ENCODE measurements at places on chromosomes 13 and 19.

- DNase-seq = no peak
Measured at GRCh38 chr19:29017788-29018187, 195.2 kb downstream of the UQCRFS1 start.

GRCh38 chr13:44566601-44567000, 9.5 kb downstream of the TSC22D1 start:
- DNase-seq = no peak

GRCh38 chr13:42378383-42378780, 106.4 kb downstream of the AKAP11 start:
- no peak for DNase-seq

DNA sequence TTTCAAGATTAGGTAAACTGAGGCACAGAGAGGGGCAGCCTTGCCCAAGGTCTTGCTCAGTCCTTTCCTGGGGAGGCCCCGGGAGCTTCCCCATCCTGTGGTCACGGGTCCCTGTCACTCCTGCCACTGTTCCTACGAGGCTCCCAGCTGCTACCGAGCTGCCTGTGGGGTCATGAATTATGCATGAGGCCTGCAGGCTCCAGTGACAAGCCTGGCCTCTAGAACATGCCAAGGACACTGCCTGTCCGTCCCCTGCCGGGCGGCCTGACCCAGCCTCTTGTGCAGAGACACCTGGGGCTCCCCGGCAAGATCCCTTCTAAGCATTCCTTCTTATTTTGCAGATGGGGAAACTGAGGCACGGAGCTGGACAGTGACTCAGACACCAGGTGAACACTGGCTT, 2.7 kb downstream of the FCHO1 start:
- DNase-seq = no peak

DNA sequence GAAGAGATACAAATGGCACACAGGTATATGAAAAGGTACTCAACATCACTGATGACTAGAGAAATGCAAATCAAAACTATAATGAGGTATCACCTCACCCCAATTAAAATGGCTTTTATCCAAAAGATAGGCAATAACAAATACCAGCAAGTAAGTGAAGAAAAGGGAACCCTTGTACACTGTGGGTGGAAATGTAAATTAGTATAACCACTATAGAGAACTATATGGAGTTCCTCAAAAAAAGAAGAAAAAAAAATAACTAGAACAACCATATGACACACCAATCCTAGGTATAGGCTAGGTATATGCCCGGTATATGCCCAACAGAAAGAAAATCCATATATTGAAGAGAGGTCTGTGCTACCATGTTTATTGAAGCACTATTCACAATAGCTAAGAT, 150.9 kb downstream of the VWA8 start:
- DNase-seq = no peak

DNA sequence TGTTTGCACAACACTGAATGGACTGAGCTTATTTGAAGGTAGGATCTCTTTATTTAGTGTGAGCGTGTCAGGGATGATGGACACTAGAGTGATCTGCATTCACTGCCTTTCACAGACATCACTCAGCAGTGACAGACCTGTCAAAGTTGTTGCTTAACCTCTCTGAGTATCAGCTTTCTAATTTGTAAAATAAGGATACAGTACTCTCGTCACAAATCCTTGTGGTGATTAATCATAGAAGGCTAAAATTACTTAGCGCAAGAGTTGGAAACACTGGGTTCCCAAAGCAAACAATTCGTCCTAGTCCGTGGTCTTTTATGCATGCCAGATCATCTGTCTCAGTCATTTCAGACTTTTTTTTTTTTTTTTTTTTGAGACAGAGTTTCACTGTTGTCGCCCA, 16.6 kb downstream of the CARD8 start:
- no peak for DNase-seq

GRCh38 chr13:76630629-76631230, 255.5 kb downstream of the KCTD12 start:
- no peak for DNase-seq

DNA sequence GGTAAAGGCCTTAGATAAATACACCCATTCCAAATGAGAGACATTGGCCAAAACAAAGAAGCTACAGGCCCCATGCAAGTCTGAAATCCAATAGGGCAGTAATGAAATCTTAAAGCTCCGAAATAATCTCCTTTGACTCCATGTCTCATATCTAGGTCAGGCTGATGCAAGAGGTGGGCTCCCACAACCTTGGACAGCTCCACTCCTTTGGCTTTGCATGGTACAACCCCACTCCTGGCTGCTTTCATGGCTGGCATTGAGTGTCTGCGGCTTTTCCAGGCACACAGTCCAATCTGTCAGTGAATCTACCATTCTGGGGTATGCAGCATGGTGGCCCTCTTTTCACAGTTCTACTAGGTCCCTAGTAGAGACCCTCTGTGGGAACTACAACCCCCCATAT, 762.5 kb downstream of the LIG4 start:
- no peak for DNase-seq

DNA sequence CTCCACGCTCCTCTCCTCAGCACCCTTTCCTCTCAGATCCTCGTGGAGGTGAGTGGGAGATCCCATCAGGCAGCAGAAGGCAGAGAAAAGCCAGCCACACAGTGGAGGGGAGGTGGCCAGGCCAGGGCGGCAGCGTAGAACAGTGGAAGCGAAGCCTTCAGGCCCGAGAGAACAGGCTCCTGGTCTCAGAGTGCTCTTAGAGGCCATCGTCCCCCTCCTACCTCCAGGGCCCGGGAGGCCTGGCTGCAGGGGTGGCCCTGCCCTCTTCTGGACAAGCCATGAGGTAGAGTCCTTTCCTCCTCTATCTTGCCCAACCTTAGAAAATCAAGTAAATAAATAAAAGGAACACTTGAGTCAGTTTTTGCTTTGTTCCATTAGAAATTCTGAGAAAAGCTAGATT, 202.0 kb downstream of the KATNAL1 start:
- no peak for DNase-seq

DNA sequence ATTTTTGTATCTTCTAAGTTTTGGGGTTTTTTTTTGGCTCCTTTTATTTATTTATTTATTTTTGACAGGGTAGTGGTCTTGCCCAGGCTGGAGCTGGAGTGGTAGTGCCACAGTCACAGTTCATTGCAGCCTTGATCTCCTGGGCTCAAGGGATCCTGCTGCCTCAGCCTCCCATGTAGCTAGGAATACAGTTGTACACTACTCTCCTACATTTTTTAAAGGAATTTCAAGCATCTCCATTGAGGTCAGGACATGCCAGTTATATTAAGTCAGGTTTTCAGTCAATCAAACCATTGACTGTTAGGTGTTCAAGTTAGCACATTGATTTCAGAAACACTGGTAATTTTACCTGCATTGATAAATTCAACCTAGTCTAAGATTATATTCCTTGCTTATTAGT, 480.5 kb upstream of the SPRY2 start:
- no peak for DNase-seq

DNA sequence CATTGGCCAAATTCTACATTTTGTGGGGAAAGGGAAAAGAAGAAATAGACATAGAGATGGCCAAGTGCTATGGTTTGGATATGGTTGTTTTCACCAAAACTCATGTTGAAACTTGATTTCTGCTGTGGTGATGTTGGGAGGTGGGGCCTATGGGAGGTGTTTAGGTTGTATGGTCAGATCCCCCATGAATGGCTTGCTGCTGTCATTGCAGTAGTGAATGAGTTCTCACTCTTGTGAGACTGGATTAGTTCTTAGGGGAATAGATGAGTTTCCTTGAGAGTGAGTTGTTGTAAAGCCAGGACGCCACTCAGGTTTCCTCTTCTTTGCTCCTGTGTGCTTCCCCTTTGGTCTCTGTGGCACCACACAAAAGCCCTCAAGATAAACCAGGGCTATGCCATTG, 242.6 kb upstream of the RFC3 start:
- no peak for DNase-seq

- no peak for DNase-seq
Measured at GRCh38 chr13:45541806-45542205, 73.7 kb downstream of the ERICH6B start.

DNA sequence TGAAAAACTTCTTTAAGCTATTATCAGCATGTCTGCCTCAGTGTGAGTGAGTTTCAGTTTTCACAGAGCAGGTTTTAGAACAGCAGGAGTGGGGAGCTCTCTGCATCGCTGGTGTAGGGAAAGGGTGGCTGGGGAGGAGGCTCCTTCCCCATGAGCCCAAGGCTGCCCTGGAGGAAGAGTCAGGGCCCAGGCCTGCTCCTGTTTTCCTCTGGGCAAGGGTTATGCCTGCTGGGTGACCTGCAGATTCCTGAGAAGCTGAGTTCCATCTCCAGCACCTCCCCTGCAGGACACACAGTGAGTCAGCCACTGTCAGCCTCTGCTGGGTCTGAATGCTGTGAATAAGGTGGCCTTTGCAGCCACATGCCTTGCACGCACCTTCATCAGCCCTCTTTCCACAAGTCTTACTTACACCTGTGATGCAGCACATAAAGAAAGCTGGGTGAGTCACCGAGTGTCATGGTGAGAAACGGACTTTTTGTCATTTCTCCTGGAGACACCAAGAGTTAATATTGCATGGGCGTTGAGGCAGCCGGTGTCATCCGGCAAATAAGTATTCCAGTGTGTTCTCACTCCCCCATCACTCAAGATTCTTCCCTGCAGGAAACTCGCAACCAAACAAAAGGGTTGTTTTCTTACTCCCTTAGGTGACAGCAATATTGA, 186.4 kb upstream of the KL start:
- peak; percentile 24 for DNase-seq

DNA sequence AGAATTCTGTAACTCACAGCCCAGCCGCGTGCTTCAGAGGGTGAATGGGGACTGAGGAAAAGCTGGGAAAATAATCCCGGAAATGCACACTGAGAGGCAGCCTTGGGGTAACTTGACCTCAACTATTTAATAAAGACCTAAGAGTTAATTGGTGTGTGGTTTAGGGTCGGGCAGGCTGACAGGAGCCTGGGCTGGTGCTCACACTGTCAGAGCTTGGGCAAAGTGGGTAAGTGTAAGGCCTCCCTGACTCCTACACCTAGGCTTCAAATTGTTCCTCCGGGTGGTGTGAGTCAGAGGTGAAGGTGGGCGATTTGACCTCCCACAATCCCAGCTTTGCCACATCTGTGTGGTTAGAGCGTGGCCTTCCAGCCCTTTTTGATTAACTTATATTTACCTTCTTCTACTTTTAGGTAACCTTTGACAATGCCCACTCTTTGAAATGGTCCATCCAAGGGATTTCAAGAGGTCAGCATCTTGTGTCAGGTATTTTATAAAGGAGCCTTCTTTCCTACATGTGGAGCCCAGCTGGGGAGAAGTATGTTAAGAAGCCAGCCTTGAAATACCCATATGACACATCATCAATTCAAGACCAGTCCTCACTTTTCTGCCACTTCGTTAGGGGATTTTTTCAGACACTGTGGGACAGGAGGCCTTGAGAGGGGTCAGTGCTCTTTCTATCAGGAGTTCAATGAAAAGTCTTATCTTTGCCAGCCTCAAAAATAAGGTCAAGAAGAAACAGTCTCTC, 114.2 kb downstream of the NUFIP1 start:
- peak; percentile 32 for DNase-seq

DNA sequence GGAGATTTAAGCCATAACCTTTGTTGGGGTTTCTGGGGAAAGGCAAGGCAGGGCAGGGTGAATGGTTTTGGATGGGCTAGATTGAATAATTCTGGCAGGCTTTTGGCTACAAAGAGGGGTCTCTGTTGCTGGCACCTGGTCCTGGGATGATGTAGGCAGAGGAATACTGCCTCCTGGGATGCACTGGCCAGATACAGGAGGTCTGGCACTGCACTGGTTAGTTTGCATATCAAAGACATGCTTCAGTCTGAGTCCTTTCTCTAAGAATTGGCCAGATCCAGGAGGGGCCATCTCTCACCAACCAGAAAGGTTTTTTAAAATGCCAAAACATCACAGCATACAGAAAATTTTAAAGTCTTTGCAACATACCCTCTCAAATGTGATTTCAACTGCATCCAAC, 8.0 kb upstream of the MEDAG start:
- DNase-seq = no peak

GRCh38 chr19:39247701-39248664, 673 bp downstream of the IFNL4 start:
- DNase-seq = peak; percentile 6

- no peak for DNase-seq
Measured at GRCh38 chr19:41096353-41096752, 8.1 kb downstream of the CYP2A13 start.

- DNase-seq = no peak
Measured at GRCh38 chr19:35818445-35818844, 5.8 kb upstream of the PRODH2 start.

DNA sequence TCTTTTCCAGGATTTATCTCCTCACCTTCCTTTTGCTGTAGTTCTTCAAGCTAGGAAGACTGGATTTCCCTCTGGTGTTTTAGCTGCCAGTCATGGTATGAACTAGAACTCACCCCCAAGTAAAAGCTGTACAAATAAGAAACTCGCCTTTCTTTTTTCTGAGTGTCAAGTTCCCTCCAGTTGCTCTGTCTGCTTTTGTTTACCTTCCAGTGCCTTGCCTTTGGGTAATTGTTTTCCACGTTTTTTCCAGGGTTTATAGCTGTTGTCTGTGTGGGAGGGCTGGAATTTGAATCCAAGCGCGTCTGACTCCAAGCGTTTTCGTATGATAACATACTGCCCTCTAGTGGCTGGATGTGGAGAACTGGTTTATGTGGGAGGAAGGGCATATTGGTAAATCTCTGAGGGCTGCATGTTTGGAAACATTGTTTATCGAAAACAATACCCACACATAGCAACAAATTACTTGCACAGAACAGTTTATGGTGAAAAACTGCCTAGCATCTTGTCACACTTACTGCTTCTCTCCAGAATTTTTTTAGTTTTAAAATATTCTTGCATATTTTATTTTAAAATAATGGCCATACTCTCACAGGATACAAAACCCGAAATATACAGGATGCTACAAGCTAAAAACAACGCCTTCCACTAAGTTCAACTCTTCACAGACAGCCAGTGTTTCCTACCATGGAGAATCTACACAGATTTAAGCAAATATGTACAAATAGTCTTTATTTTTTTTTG, 19.2 kb downstream of the RCN3 start:
- DNase-seq = peak; percentile 88

DNA sequence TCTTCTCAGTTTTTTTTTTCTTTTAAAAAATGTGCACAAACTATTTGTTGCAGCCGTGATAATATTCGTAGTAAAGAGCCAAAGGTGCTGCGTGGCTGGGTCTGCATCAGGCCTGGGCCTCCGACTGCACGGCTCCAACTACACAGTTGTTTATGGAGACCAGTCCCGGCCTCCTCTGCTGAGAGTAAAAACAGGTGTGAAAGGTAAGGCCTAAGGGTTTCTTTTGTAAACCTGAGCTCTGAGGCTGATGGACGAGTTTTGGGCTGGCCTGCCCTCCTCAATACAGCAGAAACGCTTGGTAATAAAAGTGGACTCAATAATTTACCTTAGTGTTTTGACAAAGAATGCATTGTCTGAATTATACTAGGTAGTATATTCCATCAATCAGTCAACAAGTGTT, 3.9 kb downstream of the MBNL2 start:
- DNase-seq = no peak

DNA sequence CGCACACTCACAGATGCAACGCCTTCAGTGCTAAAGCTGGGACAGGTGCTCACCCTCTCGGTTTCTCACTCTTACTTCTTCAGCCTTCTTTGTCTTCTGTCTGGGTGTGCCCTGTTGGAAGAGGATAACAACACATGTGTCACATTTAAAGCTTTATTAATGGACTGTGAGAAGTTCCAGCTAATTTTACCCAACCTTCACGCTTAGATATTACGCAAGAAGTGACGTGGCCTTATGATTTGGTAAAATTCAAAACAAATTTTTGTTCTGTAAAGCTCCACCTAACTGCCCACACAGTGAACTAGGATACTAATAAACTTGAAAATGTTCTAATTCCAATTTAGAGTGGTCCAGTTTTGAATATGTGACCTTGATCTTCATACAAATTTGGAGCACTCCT, 66.7 kb upstream of the LRCH1 start:
- DNase-seq = no peak

- no peak for DNase-seq
Measured at GRCh38 chr13:42114912-42115311, 66.5 kb downstream of the DGKH start.

Data from fibroblast of skin of right quadriceps (primary cell).